ENCODE measurements at places on chromosomes 1 and 21.

- DNase-seq, result no peak
Observed at GRCh38 chr1:236301080-236301957, 19.6 kb upstream of the ERO1B start.

- no peak for DNase-seq
Observed at GRCh38 chr1:14958249-14959058, 195.1 kb upstream of the TMEM51 start.

DNA sequence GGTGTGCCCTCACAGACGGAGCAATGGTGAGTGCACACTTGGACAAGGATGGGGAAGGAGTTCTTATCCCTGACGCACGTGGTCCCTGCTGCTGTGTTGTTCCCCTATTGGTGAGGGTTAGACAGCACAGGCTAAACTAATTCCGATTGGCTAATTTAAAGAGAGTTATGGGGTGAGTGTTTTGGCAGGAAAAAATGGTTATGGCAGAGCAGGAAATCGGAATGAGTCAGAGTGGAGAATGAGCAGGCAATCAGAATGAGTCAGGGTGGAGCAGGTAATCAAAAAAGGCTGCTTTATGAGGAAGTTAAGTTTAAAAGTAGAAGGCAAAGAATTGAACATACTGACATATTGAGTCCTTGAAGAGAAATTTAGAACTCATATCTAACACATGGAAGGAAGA is 100.5 kb downstream of the NGF start:
- DNase-seq, result peak; percentile 17

DNA sequence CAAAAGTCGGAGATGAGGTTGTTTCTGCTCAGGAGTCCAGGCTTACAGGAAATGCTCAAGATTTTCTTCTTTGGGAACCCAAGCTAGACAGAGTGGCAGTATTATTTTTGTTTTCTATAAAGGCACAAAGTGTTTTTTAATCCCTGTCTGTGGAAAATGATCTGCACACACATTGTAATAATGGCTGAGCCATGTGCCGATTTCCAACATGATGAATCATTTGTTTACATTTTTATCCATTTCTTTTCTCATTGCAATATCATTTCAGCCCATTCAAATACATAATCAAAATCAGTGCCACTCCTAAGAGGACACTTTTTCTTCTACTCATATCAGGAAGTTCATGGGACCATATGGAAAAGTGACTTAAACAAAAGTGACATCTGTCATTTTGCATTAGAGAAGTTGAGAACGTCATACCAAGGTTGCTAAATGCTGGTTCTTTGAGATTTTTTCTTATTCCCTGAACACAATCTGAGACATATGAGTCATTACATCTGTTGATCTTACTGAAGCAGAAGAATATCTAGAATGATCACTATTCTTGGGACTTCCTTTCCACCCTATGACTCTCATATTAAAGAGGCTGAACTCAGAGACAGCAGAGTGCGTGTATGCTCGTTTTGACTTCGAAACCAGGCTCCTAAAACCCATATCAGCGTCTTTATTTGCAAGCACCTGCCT is 44.9 kb downstream of the ACTA1 start:
- no peak for DNase-seq

GRCh38 chr1:172142324-172142723 is 278.2 kb upstream of the C1orf105 start:
- no peak for DNase-seq

DNA sequence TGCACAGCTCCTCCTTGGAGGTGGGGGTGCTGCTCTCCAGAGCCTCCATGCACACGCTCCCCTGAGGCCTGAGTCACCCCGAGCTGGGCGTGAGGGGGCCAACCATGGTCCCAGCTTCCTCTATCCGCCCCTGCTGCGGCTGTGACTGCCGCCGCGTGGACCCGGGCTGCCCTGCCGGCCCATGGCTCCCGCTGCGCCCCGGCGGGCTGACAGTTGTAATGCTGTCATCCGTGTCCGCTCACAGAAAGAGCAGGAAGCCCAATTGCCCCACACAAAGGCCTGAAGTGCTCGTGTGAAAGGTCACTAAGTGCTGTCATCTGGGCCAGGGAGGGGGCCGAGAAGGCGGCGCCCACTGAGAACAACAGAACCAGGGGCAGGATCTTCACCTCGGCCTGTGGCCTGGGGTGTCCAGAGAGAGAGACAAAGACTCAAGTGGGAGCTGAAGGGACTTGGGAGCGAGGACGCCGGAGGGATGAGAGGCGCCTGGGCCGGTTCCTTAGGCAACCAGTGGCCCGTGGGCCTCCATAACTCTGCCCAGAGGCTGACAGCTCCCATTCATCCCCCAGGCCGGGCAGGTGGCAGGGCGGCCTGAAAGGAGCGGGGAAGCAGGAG is 31.5 kb downstream of the OLIG1 start:
- no peak for DNase-seq

GRCh38 chr1:38241594-38242334 is 195.2 kb upstream of the POU3F1 start:
- DNase-seq, result no peak

GRCh38 chr1:29639156-29639736 is 402.9 kb downstream of the PTPRU start:
- no peak for DNase-seq

GRCh38 chr1:157696966-157697628 is 3.5 kb downstream of the FCRL3 start:
- DNase-seq, result no peak

- DNase-seq, result no peak
Observed at GRCh38 chr1:39128959-39129358, 75.5 kb upstream of the MACF1 start.

DNA sequence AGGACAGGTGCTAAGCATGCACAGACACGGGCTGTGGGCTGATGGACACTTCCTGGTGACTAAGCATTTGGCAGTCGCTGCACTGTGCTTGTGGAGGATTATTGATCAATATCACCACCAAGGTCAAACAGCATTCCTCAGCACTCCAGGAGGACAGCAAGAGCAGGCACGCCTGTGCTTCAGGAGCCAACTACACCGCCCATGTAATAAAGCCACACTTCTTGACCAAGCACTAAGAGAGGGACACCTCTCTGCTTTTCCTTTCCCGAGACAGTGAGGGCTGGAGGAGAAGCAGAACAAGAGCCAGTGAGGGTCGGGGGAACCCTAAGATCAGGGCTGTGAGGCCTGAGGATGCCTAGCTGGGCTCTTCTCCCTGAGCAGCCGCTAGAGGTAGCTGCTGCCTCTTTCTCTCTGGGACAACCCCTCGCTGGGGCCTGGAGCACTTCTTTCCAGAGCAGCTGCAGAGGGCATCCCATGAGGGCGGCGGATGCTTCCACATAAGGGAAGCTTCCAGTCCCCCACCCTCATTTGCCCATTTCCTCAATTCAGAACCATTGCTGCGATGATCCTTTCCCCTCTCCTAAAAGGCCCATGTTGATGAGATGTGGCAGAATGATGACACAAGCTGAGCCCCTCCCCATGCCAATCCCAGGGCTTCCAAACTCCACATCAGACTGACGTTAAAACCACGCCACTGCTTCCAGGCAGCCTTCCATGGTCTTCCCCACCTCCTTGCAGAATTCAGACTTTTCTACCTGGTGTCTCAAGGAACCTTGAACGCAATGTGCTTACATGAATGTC is 19.1 kb downstream of the RAB7B start:
- DNase-seq, result peak; percentile 16

DNA sequence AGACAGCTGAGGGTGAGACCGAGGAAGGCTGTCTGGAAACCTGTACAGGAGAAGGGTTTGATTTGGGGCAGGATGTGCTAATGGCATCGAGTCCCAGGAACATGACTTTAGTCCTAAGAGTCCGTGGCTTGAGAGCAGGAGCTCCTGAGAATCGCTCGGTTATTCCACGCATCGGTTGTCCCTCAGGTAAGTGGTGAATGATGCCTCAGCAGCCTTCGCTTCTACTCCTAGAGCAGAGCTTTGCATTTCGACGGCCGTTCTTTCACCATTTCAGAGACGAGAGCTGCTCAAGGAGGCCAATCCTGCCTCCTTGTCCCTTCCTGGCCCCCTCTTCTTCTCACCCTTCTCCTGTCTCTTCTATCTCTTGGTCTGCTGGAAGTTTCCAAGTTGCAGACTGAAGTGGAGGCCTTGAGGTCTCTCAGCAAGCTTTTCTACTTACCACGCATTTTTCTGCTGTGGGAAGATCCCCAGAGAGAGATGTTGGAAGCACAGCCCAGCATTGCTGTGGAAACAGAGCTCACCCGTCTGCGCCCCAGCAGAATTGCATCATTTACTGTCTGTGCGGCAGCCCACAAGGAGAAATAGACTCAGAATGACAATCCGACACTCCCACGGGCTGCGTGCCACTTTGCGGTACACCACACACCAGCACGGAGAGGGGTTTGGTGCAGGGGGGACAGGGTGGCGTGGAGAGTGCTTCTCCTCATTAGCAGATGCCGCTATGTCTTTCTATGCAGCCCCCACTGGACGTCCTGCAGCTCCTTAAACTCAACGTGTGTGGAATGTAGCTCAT is 270.7 kb upstream of the C1orf174 start:
- no peak for DNase-seq

- no peak for DNase-seq
Observed at GRCh38 chr1:232287676-232288569, 342.0 kb downstream of the SIPA1L2 start.

DNA sequence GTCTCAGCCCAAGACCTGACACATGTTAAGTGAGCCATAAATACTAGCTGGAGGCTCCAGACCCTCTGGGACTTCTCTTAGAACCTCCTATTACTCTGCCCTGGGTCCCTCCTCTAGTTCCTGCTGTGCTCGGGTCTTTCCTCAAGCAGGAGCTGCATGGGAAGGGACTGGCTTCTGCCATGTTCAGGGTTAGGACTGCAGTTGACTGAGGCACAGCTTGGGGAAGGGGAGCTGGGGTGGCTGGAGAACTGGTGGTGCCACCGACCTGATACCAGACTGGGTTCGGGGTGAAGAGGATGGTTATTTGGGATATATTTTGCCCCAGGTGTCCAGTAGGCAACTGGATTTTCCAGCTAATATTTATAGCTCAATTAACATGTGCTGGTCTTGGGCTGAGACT is 15.7 kb downstream of the HYI start:
- no peak for DNase-seq

- no peak for DNase-seq
Observed at GRCh38 chr21:42678618-42679295, 25.3 kb downstream of the PDE9A start.

DNA sequence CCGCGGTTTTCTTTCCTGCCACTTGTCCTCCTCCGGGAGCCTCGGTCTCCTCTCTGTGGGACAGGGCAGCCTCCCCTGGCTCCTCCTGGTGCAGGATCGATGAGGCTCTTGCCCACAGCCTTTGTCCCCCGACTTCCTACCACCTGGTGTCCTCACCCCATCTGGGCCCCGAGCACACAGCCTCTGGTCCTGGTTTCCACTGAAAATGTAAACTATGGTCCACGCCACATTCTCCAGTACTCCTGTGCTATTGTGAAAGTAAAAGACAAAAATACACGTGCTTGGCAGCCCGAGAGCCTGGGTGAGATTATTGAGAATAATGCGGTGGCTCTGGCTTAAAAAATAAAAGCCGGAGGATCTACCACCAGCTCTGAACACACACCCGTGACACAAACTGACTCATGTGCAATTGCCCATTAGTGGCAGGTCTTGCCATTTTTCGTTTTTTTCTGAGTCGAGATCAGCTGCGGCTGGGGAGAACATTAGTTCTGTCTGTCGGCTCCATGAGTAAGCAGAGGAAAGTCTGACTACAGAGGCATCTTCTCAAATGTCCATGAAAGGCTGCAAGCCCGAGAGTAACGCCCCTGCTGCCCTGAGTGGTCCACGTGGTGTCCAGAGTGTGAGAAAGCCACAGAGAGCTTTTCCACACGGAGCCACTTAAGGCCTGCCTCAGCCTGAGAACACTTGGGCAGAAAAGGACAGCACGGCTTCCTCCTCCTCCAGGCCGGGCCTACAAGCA is 5.7 kb upstream of the COL6A2 start:
- peak; percentile 38 for DNase-seq

DNA sequence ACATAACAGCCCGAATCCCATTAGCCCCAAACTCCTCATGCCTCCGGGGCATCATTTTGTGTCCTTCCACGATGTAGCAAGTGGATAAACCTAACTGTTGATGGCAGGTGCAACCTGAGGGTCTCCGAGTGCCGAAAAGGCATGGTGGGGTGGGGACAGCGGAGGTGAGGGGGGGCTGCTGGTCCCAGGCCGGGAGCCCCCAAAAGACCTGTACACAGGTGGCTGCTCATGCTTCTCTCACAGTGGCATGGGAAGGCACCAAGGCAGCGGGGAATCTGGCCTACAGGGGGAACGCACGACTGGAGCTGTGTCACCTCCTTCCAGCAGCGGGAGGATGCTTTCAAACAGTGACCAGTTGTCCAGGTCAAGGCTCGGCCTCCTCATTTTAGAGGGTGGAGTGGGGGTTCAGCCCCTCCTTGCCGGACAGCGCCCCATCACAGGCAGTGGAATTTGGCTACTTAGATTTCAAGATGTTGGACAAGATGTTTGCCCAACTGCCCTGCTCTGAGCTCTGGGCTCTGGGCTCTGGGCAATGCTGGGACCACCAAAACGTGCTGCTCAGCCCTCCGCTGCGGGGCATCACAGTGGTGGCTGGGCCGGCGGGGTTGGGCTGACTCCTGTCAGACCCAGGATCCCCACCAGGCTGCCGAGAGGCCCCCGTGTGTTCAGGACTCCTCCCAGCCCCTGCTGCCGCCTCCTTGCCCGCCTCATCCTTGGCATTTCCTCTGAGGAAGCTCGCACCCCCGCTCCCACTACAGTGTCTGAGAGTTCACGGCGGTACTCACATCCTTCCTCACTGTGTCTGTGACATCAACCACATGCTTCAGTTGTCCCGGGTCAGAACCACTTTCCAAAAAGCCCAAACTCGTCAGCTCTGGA is 7.6 kb downstream of the DNMT3L start:
- DNase-seq, result no peak

DNA sequence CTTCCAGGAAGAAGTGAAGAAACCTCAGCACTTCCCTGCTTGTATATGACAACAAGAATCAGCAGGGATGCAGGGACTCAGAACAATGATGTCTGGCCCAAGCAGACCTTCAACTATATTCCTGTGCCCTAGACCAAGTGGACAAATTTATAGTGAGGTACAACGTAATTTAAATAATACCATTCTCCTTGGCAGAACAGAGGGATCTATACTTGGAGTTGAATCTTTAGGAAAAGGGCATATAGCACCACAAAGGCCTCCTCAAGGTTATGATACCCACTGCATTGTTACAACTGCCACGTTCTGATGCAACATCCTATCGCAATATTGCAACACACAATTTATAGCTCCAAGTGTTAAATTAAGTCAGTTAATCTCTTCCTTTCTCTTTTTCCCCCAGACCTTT is 29.1 kb upstream of the GFI1 start:
- no peak for DNase-seq

- no peak for DNase-seq
Observed at GRCh38 chr1:155009221-155009711, 6.7 kb downstream of the ZBTB7B start.

GRCh38 chr1:192821296-192821695 is 12.5 kb downstream of the RGS2 start:
- no peak for DNase-seq

GRCh38 chr1:154493276-154493675 is 8.7 kb upstream of the TDRD10 start:
- no peak for DNase-seq
